ENCODE measurements at places on chromosomes 5 and 9.

DNA sequence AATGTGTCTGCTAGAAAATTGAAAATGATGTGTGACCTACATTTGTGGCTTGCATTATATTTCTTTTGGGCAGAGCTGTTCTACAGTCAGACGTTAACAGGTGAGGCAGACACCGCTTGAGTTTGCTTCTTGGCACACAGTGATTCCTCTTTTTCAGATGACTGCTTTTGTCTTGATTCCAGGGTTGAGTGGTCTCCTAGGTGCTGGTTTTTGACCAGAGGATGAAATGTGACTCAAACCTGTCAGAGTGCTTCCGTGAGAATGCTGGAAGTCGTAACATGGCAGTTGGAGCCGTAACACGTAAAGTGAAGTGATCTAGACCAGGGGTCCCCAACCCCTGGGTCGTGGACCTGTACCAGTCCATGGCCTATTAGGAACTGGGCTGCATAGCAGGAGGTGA is 28.3 kb upstream of the NDFIP1 start:
- DNase-seq, result no peak

- no peak for DNase-seq
These were observed 9.5 kb downstream of the ARRDC3 start for GRCh38 chr5:91373600-91373999.

GRCh38 chr5:178563621-178564020 is 26.6 kb downstream of the COL23A1 start:
- no peak for DNase-seq

DNA sequence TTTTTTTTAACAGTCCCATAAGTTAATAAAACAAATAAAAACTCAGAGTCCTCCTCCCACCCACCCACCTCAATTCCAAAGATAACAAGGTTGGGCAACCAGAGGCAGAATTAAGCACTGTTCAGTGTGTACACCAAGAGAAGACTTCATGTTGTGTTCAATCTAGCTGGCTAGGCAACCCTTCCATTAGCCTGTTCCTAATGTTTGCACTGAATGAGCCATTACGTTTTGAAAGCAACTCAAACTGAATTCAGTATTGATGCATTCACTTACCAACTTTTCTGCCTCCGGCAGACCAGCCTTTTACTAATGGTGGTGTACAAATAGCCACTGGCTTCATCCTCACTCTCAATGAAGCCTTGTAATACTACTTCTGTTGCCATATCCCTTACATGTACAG is 47.5 kb downstream of the PBX3 start:
- no peak for DNase-seq

DNA sequence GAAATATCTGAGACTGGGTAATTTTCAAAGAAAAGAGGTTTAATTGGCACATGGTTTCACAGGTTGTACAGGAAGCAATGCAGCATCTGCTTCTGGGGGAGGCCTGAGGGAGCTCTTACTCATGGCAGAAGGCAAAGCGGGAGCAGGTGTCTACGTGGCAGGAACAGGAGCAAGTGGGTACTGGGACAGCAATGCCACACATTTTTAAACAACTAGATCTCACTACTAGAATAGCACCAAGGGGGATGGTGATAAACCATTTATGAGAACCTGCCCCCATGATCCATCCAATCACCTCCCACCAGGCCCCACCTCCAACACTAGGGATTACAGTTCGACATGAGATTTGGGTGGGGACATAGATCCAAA is 47.6 kb upstream of the HOMER1 start:
- DNase-seq, result no peak

- peak; percentile 7 for DNase-seq
These were observed 892.1 kb downstream of the TLE1 start for GRCh38 chr9:80797101-80797829.

DNA sequence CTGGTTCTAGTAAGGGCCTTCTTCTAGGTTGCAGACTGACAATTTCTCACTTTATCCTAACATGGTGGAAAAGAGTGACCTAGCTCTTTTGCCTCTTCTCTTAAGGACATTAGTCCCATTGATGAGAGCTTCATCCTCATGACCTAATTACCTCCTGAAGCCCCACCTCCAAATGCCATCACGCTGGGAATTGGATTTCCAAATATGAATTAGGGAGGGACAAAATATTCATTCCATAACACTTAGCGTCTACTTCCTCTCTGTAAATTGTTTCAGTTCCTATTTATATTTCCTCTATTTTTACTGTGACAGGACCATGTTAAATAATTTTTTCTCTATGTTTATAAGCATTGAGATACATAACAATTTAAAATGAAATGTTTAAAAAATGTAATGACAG is 408.8 kb downstream of the CDH10 start:
- no peak for DNase-seq

- DNase-seq, result no peak
These were observed 17.4 kb upstream of the TNFAIP8 start for GRCh38 chr5:119338326-119338946.

GRCh38 chr5:55441107-55441771 is 93.5 kb downstream of the PLPP1 start:
- no peak for DNase-seq

DNA sequence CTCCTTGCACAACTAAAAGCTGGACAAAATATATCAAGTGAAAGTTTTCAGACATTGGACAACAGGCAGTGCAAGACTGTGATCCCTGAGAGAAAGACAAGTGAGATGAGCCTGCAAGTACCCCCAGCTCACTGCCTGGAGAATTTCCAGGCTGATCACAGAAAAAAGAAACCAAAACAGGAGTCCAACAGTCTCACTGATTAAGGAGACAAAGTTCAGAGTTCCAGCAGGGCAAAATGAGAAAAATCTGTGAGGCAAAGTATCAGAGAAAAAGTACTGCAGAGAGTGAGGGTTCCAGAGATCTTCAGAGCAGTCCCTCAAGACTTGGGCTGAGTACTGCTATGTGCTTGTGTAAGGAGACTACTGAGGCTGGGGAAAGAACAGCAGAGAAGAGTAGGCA is 56.0 kb upstream of the PRSS3 start:
- DNase-seq, result no peak

DNA sequence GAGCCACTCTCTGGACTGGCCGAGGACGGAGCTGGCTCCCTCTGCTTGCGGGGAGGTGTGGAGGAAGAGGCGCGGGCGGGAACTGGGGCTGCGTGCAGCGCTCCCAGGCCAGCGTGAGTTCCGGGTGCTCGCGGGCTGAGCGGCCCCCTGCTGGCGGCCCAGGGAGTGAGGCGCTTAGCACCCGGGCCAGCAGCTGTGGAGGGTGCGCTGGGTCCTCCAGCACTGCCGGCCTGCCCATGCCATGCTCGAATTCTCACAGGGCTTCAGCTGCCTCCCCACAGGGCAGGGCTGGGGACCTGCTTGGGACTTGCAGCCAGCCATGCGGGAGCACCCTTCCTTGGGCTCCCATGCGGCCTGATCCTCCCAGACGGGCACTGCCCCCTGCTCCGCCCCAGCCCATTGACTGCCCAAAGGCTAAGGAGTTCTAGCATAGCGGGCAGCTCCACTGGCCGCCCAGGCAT is 416.9 kb downstream of the MRPS30 start:
- no peak for DNase-seq

DNA sequence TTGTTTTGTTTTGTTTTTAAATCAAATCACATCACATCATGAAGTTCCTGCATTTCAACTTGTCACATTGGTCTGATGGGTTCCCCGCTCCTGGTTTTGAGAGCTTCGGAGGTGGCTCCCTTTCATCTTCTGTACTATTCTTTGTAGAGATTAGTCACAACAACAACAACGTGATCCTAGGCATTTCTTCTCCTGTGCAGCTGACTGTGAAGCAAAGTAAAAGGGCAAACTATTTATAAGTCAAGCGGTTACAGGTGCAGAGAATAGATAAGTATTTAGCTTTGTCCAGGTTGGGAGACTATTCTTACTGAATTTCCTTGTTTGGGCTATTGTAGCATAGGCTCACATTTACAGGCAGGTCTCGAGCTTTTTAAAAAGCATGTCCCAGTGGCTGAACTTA is 197.7 kb upstream of the CDKN2B start:
- DNase-seq, result no peak

DNA sequence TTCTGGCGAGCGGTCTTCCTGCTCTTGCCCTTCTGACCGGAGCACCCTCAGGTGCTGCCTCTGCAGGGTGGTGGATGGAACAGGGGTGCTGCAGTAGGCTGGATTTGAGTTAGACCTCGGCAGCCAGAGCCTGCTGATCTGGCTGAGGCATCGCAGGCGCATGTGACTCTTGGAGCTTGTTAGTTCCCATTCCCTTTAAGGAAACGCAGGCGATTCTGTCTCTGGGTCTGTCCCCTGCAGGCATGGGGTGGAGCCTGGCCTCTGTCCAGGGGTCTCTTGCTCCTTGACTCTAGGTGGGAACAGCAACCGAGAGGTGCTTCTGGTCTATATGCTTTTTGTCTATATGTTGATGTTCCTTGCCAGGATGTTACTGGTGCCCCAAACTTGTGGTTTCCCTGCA is 3.1 kb downstream of the WNK2 start:
- DNase-seq, result no peak

DNA sequence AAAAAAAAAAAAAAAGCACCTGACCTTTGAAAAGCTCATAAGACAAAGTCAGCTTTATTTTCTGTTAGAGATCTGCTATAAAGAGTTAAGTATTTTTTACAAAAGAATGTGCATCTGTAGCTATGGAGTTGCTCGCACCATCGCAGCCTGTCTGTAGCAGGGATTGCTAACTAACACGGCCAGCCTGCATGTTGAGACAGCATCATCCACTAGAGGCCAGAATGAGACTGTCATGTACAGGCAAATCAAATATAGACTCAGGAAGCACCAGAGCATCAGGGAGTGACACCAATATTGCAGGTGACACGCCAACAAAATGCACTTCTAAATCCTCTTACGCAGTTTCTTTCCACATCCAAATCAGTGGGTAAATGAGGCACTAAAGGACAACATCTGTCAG is 136.3 kb upstream of the RASEF start:
- peak; percentile 36 for DNase-seq

- DNase-seq, result peak; percentile 3
These were observed 297.1 kb upstream of the C9orf72 start for GRCh38 chr9:27870404-27870803.

DNA sequence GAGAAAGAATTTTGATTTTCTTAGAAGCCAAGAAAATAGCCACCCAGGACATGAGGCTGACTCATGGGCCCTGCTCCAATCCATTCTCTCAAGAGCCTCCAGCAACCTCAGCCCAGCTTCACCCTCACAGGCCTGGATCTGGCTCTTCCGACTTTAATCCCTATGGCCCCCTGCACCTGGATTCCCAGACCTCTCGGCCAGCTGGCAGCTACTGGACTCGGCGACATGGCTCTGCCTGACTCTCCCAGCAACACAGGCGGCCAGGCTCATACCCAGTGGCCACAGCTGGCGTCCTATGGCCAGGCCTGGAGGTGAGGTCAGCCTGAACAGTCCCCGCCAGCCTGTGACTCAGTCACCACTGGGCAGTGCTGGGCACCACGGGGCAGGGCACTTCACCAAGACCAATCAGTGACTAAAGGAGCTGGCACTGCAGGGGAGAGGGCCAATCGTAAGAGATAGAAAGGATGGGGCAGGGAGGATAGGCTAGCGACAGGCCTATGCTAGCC is 6.2 kb upstream of the PDLIM4 start:
- DNase-seq, result no peak

- DNase-seq, result peak; percentile 53
These were observed 5.2 kb upstream of the NKD2 start for GRCh38 chr5:1003296-1003937.

- DNase-seq, result peak; percentile 67
These were observed 134.4 kb downstream of the AOPEP start for GRCh38 chr9:94860678-94861588.

- DNase-seq, result no peak
These were observed 455.1 kb upstream of the TLE4 start for GRCh38 chr9:79116709-79117108.

GRCh38 chr5:151214614-151215545 is 9.0 kb downstream of the CCDC69 start:
- peak; percentile 52 for DNase-seq

GRCh38 chr5:41148448-41148847 is 64.9 kb downstream of the C6 start:
- DNase-seq, result no peak

DNA sequence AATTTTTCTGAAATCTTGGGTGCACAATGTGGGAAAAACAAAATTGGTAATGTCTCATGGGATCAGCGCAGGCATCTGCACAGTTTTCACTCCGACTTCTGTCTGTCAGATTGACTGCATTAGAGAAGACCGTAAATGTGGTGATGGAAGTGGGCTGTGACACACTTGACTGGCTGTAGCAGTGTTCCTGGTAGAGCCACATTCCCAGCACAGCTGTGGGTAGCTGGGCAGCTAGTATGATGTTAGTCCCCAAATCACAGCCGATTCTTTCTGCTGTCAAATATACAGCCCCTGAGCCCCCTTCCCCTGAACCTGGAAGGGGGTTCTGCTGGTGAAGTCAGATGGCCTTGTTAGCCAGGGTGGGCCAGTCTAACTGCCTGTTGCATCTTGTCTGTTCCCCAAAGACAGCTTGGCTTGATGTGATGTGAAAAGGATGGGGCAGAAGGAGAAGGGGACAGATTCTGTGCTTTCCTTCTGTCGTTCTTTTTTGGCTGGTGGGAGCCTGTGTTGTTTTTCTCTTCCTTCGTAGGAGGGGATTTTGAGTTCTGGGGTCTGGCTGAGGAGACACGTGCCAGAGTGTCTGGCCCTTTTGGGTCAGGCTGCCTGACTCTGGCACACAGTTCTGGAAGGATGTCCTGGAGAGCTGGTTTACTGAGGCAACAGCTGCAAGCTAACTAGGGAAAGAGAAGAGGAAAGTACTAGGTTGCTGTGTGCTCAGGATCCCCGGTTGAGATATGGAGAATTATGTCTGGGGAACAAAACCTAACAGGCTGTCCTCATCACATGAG is 66.4 kb upstream of the SPRY4 start:
- DNase-seq, result no peak

DNA sequence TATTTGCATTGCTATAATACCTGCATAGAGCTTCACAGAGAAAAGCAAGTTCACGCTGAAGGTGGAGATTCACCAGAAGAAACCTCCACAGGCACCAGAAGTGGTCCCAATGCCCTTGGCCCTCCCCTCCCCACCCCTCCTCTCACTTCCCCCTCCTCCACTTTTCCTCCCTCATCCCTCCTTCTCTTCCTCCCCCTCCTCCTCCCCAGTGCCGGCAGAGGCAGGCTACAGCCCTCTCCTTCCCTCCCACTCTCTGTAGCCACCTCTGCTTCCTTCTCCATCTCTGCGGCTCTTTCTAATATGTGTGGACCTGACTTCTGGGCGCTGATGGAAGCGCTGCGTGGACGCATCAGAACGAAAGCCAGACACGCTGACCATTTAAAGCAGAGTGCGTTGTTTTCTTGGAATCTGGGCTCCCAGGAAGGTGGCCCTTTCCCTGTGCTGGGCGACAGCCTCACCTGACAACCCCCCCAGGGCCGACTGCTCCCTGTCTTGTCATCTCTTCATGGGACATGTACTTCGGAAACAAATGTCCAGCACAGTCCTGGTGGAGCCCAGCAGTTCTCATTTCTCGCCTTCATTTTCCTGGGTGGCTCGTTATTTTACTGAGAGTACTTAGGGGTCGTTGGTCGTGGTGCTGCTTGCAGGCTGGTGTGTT is 29.5 kb downstream of the NDUFS6 start:
- DNase-seq, result no peak
